Nephron progenitor cell (in vitro differentiated cells): ENCODE measurements at places on chromosomes 11 and 22.
A peak's percentile ranks its signal among the peaks of the same experiment; 100 is the strongest.

GRCh38 chr22:21791635-21792625 is 56.3 kb upstream of the YPEL1 start:
- no peak for DNase-seq

DNA sequence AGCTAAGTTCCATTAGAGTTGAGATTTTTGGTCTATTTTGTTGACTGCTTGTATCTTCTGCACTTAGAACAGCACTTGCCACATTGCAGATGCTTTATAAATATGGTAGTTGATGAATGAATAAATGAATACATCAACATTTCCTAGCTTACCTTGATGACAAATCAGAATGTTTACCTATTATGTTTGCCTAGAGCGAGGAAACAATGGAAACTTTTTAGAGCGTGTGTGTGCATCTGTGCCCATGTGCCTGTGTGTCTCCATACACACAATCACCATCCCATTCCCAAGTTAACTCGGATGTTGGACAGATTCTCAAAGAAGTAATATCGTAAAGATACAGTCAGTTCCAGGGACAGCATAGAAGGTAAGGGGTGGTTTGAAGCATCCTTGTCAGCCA is 139.1 kb downstream of the DBX1 start:
- DNase-seq = no peak

DNA sequence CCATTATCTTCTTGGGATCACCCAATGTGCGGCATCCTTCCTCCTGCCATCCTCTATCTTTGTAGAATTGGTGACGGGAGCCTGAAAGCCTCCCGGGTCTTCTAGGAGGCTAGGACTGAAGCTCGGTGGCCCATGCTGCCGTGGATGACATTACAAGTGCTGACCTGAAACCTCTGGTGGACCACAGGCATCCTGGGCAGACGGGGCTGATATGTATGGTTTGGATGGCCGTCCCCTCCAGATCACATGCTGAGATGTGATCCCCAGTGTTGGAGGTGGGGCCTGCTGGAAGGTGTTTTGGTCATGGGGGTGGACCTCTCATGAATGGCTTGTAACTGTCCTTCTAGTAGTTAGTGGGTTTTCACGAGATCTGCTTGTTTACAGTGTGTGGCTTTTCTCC is 1525.8 kb downstream of the BRD1 start:
- no peak for DNase-seq

DNA sequence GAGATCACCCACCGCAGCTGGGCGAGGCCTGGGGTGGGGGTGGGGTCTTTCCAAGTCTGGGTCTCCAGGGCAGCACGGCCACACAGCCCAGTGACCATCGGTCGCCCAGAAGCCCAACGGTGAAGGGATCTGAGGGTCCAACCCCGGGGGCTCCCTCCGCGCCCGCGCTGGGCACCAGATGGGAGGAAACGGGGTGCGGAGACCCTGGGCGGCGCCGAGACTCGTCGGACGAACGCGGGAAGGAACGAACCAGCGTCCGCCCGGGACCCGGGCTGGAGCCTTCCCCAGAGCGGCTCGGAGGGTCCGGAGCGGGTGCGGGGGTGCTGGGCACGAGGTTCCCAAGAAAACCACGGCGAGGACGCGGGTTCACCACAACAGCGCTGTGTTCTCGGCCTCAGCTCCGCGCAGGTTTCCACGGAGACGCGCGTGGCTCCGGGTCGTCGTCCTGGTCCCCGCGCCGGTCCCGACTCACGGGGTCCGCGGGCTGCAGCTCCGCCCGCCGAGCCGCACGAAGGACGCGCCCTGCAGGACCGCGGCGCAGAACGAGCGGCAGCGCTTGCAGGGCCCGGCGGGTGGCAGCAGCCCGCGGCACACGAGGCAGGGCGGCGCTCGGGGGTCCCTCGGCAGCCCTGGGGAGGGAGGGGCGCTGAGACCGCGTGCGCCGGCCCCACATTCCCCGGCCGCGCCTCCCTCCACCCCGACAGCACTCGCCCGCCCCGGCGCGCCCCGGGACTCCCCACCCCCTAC is 2.3 kb upstream of the IL17REL start:
- peak; percentile 45 for DNase-seq

- DNase-seq = no peak
These were observed at the start of gene C11orf68 for GRCh38 chr11:65918211-65919140. C11orf68 (minus strand) TSS chr11:65919062; CDS start chr11:65919031, 31 bp downstream.

GRCh38 chr11:18016789-18017188 is 3.9 kb upstream of the SERGEF start:
- DNase-seq = no peak

- DNase-seq = peak; percentile 64
These were observed 26.0 kb upstream of the FADD start for GRCh38 chr11:70176940-70177689.

GRCh38 chr11:17171343-17171742 is 36.4 kb downstream of the PIK3C2A start:
- no peak for DNase-seq

DNA sequence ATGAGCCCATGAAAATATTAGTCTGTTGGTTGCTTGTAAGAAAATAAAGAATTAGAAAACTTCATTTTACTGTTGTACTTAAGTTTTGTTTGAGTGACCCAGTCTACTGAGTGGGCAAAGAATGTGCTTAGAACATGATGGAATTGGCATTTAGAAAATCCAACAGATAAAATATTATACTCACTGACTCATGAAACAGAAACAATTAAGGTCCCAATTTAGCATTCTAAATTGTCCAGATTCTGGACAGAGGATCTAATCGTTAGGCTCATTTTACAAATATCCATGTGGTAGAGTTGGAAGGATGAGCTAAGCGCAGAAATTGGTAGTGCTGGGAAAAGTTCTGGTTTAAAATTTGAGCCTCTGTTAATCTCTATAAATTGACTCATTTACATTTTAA is 45.4 kb downstream of the METTL15 start:
- no peak for DNase-seq

DNA sequence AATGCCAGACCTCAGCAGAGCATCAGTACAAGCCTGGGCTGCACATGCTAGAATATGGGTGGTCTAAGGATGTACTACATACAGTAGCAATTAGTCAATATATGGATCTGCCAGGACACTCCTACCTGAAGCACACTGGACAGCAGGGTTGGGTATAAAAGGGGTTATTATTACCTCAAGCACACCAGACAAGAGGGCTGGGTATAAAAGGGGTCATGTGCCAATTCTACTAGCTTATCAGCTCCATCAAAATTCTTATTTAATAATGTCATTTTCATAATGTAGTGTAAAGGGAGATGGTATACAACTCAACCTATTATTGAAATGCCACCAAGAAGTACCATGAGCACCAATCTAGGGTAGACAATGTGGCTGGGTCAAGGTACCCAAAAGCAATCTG is 44.7 kb upstream of the PRODH start:
- no peak for DNase-seq

- DNase-seq = no peak
These were observed 768.4 kb downstream of the JRKL start for GRCh38 chr11:97158243-97158642.

GRCh38 chr11:92771701-92772100 is 197.8 kb upstream of the MTNR1B start:
- DNase-seq = no peak

DNA sequence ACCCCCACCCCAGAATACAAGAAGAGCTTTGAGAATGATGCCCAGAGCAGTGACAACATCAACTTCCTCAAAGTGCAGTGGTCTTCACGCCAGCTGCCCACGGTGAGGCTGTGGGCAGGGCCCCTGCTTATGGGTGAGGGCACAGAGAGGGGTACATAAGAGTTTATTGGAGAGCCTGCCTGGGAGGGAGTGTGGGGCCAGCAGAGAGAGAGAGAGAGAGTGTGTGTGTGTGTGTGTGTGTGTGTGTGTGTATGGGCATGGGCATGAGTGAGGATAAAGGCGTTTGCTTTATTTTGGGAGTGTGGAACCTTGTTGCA is 9.5 kb downstream of the PHOX2A start:
- DNase-seq = no peak

- DNase-seq = no peak
These were observed 55.9 kb downstream of the CERK start for GRCh38 chr22:46682011-46682731.

DNA sequence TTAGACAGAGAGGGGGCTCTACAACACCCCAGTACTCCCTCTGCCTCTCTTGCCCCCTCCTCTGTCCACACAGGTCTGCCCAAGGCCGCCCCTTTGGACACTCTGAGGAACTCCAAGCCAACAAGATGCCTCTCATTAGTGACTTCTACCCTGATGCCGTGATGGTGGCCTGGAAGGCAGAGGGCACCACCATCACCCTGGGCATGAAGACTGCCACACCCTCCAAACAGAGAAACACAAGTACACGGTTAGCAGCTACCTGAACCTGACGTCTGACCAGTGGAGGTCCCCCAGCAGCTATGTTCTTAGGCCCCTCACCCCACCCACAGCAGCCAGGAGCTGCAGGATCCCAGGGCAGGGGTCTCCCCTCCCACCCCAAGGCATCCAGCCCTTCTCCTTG is 125.1 kb downstream of the MED15 start:
- DNase-seq = no peak

DNA sequence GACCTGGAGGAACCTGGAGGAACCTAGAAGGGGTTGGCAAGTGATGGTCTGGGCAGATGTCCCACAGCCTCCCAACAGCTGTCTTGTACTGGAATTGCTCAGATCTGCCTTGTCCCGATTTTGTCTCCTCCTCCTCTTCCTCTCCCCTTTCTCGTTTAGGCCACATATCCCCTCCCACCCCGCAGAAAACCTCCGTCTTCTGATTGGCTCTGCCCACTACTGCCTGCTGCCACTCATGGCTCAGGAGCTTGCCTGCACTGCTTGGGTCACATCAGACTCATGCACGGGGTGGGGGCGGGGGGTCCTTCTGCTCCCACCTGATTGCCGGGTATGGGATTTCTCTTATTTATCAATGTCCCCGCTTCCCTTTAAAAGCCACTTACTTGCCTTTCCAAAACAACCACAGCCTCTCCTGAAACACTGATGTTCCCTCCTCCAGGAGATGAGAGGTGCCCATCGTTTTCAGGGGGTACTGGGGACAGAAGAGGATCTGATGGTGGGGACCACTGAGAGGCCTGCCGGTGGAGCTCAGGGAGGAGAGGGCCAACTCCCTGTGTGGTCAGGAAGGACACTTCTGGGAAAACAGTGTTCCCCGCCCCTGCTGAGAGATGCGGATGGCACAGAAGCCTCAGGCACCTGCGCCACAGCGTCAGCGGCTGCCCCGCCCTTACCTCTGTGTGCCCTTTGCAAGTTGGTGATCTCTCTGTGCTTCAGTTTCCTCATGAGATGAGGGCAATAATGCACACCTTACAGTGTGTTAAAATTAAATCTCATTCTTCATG is 14.7 kb downstream of the TOM1 start:
- DNase-seq = no peak

DNA sequence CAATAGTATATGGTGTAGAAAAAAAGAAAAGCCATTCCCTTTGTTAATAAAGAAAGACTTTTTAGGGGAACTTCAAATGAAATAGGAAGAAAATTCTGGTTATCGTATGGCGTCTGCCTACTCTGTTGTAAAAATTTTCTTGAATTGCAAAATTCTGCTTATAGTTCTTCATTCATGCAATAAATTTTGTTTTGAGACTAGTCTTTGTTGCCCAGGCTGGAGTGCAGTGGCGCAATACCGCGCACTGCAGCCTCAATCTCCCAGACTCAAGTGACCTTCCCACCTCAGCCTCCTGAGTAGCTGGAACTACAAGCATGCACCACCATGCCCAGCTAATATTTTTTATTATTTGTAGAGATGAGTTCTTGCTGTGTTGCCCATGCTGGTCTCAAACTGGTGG is 5.8 kb downstream of the DDIAS start:
- no peak for DNase-seq

DNA sequence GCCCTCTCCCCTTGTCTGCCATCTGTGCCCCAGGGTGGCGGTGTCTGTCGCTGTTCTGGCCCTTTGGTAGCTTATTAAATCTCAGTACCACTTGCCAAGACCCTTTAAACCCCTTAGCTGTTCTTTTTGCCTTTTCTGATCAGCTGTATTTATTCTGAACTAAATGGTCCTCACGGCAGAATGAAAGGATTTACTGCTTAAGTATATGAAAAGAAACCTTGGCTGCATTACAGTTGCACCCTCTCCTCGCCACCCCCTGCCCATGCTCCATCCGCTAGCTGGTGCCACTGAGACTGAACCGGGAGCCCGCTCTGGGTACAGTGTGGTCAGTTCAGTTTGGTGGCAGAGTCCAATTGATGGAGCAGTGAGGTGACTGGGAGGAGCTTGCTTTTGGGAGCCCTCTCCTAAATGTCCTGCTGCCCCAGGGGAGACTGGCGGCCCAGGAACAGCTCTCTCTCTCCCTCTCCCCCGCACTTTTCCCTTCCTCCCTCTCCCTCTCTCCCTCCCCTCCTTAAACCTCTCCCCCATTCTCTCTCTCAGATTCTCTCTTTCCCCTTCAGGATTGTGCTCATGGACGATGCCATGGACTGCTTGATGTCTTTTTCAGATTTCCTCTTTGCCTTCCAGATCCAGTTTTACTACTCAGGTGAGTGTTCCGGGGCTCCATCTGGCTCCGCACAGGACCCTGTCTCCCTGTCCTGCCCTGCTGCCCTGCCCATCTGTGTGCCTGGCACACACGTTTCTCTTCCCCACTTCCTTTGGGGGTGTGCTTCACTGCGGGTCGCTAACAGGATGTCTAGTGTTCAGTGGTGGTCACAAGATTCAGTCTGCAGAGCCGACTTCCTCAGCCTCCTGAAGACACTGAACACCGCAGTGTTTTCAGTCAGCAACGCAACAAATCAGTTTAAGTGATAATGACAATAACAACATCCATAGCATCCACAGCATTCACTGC is 21.8 kb downstream of the ARFGAP2 start:
- DNase-seq = no peak

GRCh38 chr11:9206496-9206895 is 58.7 kb downstream of the DENND5A start:
- no peak for DNase-seq

- no peak for DNase-seq
These were observed 3.6 kb downstream of the CDKN1C start for GRCh38 chr11:2881981-2882375.

- DNase-seq = no peak
These were observed 14.1 kb downstream of the ANKK1 start for GRCh38 chr11:113401718-113402117.

DNA sequence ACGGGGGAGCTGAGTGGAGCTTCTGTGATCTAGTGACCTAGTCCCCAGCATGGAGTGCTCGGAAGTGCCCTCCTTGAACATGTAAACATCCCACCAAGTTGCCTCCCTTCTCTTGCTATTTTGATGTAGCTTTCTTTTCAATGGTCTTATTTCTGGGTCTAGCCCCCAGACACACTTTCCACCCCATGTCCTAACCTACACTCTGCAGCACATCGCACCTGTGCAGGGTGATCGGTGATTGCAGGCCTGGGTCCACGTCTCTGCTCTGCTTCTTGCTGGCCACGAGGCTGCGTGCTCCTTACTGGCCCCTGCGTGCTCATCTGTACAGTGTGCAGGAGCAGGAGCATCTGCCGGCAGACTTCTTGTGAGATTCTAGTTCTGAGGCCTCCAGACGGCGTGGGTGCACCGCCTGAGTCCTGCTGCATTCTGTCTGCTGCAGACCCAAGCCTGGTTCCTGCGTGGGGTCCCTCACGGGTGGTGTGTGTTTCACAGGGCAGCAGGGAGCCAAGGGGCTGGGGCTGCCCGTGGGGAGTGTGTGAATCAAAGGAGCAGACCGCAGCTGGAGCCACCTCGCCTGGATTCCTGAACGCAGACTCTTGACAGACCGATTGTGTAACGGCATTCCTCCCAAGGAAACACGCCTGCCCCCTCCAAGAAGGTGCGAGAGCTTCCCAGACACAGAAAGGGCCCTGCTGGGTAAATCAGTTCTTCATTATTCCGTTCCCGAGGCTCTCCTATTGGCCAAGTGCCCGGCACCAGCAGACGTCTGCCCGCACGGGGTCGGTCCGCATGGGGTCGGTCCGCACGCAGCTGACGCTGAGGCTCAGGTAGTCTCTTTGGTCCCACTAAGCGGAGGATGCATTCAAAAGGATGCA is 44.4 kb upstream of the MYEOV start:
- DNase-seq = no peak

- DNase-seq = no peak
These were observed 67.3 kb upstream of the SHISAL1 start for GRCh38 chr22:44379817-44380755.
